ENCODE measurements at places on chromosomes 11 and 22.
A peak's percentile ranks its signal among the peaks of the same experiment; 100 is the strongest.

DNA sequence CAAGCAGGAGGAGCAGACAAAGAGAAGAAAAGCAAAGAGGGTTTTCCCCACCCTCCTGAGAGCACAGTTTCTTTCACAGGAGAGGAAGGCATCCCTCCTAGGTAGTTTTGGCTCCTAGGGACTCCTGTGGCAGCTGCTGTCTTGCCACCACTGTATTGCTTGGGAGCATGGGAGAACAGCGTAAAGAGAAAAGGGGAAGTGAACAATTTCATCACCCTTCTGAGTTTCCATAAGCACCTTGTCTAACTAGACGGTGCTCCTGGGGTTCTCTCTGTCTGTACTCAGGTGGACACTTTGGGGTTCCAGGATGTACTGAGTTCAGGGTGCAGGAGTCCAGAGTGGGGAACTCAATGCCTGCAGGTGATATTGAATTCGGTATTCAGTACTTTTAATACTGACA lies 1430.5 kb downstream of the TBC1D22A start:
- no peak for DNase-seq

DNA sequence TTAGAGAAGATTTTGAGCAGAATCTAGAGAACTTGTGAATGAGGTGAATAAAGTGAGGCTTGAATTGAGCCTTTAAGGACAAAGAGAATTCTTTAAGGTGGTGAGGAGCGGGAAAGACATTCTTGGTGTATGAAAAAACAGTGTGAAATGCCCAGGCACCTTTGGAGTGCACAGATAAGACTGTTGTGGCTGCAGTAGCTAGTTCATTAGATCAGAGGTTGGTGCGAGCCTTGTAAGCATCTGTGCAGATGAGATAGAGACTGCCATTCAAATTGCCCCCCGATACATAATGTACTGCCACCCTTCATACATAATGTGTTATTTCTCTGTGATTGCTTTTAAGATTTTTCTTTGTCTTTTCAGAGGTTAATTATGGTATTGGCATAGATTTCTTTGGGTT lies 31.3 kb downstream of the ATXN10 start:
- DNase-seq = no peak

DNA sequence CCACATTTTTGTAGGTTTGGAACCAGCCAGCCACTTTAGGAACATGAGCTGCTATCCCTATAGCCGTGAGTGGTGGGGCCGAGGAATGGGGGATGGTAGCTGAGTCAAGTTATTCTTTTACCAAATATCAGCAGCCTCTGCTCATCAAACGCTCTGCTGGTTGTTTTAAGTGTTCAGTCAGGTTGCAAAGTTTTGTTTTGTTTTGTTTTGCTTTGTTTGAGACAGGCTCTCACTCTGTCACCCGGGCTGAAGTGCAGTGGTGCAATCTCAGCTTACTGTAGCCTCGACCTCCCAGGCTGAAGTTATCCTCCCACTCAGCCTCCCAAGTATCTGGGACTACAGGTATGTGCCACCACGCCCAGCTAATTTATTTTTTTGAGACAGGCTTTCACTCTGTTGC lies 14.4 kb downstream of the CABIN1 start:
- no peak for DNase-seq

GRCh38 chr11:11407065-11407762 lies 54.2 kb upstream of the CSNK2A3 start:
- DNase-seq = no peak

GRCh38 chr11:34235591-34236071 lies 122.2 kb downstream of the ABTB2 start:
- DNase-seq = no peak

DNA sequence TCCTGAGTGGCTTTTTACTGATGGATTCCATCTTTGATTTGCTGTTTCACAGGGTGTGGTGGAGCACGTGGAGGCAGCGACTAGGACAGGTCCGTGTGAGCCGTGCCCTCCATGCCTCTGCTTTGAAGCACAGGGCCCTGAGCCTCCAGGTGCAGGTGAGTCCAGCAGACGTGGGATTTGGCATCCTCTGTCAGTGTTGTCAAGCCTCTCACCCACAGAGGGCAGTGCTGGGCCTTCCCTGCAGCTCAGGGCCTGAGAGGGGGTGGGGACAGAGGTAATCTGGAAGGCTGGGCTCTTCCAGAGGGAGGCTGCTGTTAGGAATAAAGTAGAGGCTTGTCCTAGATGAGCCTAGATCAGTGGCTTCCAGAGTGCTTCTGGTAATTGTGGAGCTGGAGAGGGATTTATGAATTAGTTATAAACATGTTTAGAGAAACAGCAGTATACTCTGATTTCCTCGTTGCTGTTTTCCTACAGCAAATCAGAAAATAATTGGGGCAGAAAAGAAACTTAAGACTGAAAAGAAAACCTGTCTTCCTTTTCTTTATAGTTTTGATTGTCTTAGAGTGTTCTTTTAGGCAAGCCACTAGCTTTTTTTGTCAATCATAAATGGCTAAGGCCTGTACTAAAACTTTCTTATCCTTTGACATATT lies 65.0 kb downstream of the SFI1 start:
- peak; percentile 55 for DNase-seq

DNA sequence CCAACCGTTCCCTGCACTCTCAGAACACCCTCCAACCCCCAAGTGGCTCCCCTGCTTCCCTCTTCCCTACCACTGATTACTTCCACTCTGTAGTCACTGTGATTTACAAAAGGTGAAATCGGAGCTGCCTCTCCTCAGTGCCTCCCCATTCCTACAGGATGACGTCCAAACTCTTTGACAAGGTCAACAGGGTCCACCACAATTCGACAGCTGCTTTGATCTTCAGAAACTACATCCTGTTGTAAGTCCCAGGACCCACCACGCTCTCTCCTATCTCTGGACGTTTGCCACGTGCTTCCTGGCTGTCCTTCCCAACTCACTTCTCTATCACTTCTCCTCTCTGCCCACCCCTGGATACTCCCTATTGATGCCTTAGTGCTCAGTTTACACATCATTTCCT lies 85.0 kb upstream of the EIF3D start:
- DNase-seq = peak; percentile 35

GRCh38 chr11:93529707-93530467 lies 13.3 kb downstream of the SMCO4 start:
- no peak for DNase-seq
